ENCODE measurements at places on chromosomes 5 and 9.

DNA sequence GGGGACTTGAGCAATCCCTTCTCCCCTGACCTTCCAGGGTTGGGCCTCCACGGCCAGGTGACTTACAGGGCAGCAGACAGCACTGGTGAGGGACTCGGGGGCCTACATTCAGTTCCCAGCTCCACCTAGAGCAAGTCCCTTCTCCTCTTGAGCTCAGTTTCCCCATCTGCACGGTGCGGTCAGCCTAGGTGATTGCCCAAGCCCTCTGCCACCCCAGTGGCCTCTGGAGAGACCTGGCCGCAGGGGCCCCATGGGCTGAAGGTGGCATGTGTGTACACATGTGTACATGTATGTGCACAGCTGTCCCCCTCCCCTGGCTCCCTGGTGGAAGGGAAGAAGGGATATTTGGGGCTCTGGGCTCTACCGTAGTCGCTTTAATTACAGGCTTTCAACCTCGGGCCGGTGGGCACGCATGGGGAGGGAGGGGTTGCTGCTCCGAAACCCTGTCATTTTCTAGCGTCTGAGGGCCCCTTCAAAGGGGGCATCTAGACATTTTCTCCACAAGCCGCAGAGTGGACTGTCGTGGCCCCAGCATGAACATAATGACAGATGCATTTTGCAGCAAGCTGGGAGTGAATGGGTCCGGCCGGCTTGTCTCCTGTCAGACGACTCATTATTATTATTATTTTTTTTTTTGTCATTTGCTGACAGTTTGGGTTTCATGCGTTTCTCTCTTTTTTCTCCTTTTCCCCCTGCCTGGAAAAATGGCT, 44.0 kb downstream of the ASS1 start:
- H3K27me3 ChIP-seq, result no peaks in the 10 kb centered on the region
- no peak for DNase-seq
- no peaks in the 10 kb centered on the region for H3K36me3 ChIP-seq
- H3K4me1 ChIP-seq, result no peaks in the 10 kb centered on the region

GRCh38 chr9:99622679-99623078, 199.0 kb upstream of the NR4A3 start:
- no peaks in the 10 kb centered on the region for H3K27me3 ChIP-seq
- H3K27ac ChIP-seq, result no peak overlapping the region
- no peak for DNase-seq

- DNase-seq, result no peak
- no peaks in the 10 kb centered on the region for H3K36me3 ChIP-seq
- no peak overlapping the region for H3K4me3 ChIP-seq
- H3K27ac ChIP-seq, result no peak overlapping the region
- H3K4me1 ChIP-seq, result no peaks in the 10 kb centered on the region
Measured at GRCh38 chr5:107290780-107291398, 379.8 kb downstream of the EFNA5 start.

GRCh38 chr5:60488466-60489130, 211.4 kb downstream of the DEPDC1B start:
- no peaks in the 10 kb centered on the region for H3K27me3 ChIP-seq
- H3K4me1 ChIP-seq, result peaks cover 6% of the 10 kb centered on the region
- no peak for DNase-seq
- H3K4me3 ChIP-seq, result no peak overlapping the region
- H3K36me3 ChIP-seq, result peaks cover 5% of the 10 kb centered on the region
- H3K27ac ChIP-seq, result no peak overlapping the region

DNA sequence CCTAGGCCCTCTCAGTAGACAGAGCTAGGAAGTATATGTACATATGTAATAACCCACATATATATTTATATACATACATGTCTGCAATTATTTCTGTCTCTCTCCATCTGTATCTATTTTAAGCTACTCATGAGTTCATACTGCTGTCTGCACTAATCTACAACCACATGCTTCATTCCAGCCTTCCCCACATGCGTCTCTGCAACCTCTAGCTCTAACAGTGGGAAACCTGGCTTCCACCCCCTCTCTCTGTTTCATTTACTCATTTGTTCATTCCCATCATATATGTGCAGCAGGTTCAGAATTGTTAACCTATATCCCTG, 23.3 kb downstream of the DCANP1 start:
- no peak overlapping the region for H3K27ac ChIP-seq
- H3K4me3 ChIP-seq, result no peak overlapping the region
- DNase-seq, result no peak
- no peaks in the 10 kb centered on the region for H3K36me3 ChIP-seq
- H3K27me3 ChIP-seq, result no peaks in the 10 kb centered on the region
- no peaks in the 10 kb centered on the region for H3K4me1 ChIP-seq

GRCh38 chr9:116020801-116021200, 132.8 kb upstream of the PAPPA start:
- H3K27me3 ChIP-seq, result no peaks in the 10 kb centered on the region
- H3K36me3 ChIP-seq, result no peaks in the 10 kb centered on the region
- H3K4me3 ChIP-seq, result no peak overlapping the region
- no peak for DNase-seq
- H3K27ac ChIP-seq, result no peak overlapping the region

- H3K27ac ChIP-seq, result no peak overlapping the region
- no peaks in the 10 kb centered on the region for H3K4me1 ChIP-seq
- H3K4me3 ChIP-seq, result no peak overlapping the region
- H3K27me3 ChIP-seq, result no peaks in the 10 kb centered on the region
Measured at GRCh38 chr5:111973961-111974360, 217.0 kb upstream of the NREP start.

DNA sequence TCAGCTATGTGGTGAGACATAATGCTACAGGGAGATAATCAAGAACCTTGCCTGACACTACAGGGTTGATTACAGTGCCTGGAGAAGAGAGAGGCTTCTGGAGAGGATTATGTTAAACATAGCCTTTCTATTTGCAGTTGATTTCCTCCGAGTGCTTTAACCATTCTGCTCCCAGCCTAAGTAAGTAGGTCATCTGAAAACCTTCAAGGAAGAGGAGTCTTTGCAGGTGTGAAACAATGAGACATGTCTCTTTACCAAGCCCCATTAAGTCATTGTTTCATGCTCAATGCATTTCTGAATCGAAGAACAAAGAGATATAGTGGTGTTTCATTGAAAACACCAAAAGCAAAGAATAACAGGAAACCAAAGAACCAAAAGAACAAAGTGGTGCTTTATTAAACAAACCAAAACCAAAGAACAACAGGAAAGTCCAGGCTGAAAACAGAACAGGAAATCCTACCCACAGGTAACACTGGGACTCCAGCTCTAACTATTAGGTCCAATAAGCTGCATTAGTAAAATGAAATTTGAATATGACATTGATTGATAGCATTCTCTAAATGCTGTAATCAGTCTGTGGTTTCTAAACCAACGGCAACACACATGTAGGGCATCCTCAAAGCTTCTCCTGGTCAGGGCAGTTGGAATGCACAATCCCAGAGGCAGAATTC, 113.3 kb upstream of the SPATA31D4 start:
- no peaks in the 10 kb centered on the region for H3K36me3 ChIP-seq
- no peaks in the 10 kb centered on the region for H3K4me1 ChIP-seq
- H3K4me3 ChIP-seq, result no peak overlapping the region
- no peak for DNase-seq
- no peak overlapping the region for H3K27ac ChIP-seq
- H3K27me3 ChIP-seq, result no peaks in the 10 kb centered on the region
